ENCODE measurements at places on chromosomes 12 and 14.

DNA sequence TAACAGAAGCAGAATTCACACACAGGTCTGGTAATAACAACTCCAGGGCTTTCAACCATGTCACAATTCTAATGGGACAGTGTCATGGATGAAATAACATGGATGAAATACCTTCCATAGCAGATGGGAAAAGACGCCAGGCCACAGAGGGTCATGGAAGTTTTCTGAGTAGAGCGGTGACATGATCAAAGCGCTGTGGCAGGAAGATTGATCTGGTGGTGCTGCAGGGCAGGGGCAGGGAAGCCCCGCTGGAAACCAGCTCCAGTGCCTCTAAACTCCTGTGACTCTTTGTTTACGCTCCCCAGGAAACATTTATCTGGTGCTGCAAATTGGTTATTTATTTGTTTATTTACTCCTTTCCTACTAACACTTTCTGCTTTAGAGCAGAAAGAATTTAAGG is 108.3 kb upstream of the HMGA2 start:
- no peak for DNase-seq

- no peak for DNase-seq
These were observed 17.8 kb downstream of the ACSS3 start for GRCh38 chr12:81095501-81096232.

DNA sequence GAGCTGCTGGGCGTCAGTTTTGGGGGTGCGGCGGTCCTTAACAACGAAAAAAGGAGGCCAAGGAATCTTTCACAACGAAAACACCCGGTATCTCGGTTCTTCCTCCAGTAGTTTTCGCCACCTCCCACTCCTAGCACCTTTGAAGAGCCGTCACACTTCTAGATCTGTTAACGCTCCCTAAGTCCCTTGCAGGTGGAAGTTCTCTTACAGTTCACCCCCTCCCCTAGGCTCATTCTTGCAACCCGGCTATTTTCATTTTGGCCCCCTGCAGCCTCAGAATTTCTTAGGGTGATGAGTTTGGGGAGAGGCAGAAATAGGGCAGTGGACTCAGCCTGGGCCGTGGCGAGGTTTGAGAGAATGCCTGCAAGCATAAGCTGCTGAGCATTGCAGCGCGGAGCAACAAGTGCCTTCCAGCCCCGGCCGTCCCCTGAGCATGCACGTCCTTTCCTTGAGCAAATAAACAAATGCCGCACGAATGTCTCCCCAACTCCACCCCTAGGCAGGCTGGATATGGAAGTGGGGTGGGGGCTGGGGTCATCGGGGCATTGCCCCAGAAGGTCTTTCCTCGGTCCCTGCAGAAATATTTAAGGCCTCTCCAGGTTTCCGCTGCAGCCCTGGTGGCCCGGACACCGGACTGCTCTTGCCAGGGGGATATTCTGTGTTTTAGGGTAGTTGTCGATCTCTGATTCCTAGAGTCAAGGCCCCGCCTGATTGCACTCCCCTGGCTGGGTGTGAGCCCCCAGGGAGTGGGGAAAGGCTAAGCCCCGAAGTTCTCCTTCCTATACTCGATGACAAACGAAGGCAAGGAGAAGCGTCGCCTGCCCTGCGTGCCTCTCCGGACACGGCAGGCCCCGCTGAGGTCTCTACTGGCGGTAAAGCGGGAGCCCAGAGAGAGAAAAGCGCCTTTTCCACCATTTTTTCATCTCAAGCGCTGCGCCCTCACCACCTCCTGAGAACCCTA is 1.6 kb downstream of the RFX4 start:
- DNase-seq: no peak

DNA sequence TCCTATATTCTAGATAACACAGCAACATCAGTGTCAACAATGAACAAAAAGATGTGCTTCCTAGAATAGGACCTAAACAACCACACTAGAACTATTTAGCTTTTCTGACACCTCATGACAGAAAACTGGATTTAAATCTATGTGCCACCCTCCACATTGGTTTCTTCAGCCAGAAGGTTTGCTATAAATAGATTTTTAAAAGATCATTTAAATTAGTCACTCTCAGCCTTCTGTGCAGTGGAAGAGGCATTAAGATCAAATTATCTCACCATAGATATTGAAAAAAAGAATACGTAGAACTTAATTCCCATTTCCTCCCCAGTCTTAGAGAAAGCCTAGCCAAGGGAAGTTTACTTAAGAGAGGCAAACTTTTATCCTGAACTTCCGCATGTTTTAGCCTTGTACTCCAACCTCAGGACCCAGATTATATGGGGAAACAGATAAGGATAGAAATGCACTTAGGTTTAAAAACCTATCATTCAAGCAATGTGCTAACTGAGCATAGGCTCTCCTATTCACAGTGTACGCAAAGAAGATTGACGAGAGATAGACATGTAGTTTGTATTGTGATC is 59.6 kb downstream of the NELL2 start:
- DNase-seq: no peak

DNA sequence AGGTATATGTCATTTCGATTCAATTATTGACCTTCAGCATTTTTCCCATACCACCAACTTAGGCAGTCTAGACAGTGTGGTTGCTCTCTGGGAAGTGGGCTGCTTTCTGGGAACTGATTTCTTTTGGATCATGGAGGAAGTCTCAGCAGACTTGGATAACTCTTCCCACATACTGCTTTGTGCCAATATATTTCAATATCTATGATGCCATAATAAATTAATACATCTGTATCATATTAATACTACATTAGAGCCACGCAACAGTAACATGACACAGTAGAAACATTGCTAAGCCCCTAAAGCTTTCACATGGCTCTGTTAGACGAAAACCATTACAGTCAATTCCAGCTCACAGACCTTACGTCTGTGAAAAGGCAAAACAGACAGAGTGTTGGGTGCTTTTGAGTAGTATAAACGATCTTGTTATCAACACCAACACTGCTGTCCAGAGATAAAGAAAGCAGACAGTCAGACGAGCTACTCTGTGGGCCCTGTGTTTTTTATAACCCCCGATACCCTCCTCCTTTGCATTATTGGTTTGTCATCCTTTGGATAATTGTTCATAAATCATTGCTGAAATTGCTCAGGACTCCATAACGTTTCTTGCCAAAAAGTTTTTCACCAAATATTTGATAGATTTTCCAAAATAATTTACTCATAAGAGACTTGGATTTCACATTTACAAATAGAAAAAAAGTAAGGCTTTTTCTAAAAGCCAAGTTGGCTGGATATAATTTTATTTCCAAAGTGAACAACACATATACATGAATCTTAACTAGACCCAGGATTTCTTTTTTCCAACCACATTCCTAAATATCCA is 439.7 kb downstream of the ADAMTS20 start:
- DNase-seq: no peak

DNA sequence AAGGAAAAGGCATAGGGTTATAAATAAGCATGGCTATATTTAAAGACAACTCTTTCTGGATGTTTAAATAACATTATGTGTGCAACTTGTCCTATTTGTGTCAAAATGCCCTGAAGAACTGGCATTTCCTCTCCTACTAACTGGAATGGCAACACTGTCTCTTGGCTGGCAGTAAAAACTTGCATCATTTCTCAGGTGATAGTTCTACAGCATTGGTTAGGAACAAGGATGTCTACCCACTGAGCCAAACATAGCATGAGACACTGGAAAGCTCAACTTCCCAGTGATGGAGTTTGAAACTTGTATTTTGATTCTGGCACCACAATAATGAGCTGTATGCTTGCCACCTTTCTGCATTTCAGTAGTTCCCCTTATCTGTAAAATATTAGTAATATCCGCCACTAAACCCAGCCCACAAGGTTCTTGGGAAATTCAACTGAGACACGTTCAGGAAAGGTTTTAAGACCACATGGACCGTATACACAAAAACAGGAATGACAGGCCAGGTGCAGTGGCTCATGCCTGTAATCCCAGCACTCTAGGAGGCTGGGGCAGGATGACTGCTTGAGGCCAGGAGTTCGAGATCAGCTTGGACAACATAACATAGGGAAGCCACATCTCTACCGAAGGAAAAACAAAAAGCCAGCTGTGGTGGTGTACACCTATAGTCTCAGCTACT is 5.1 kb downstream of the SLC38A2 start:
- DNase-seq: no peak

DNA sequence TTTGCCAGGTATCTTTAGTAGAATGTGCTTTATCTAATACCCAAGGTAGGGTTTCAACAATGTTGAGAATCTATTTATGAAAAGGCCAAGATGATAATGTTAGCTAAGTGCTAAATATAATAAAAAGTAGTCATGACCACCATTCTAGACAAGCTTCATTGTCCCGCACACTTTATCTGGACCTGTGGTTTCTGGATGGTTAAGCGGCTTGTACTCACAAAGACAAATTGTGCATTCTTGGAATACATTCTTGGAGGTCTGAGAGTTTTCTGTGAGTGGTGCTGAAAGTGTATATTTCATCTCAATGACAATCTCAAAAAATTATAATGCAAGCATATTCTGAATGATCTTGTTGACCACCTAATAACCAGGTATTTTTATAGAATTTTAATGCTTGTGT is 646.9 kb downstream of the DIO2 start:
- no peak for DNase-seq

DNA sequence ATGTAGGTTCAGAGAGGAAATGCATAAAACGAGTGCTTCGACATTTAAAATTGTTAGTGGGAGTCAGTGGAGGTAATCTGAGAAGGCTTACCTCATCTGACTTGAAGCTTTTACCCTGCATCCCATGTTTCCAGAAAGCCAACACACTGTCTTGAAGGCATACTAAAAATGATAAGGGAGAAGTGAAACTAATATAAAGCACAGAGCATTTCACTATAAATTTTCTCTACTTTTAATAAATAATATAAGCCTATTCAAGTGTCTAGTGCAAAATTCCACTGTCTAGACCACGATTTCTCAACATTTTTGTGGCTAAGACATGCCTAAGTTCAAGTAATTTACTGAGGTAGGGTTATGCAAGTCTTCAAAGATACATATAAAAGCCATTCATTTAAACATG is 29.1 kb upstream of the CDKL1 start:
- no peak for DNase-seq

DNA sequence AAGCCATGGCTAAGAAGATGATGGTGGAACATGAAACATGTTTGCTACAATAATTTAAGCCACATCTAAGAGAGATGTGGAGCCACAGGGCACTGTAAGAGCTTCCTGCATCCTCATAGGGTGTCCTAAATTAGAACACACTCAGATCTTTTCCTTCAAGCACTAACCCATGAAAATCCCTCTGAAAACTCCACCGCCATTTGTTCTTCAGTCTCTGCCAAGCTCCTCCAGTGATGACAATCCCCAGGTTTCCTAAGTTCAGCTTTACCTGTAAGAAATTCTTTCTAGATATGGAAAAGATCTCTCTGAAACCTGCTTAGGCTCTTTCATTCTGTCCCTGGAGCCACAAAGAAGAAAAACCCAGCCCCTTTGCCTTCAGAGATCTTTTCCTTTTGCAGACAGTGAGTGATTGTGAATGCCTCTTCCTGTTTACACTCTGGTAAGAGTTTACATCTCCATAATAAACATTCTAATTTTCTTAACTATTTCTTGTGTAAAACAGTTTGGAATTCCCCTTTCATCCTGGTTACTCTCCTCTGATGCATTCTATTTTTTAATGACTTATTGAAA is 907.2 kb downstream of the VRK1 start:
- DNase-seq: no peak

DNA sequence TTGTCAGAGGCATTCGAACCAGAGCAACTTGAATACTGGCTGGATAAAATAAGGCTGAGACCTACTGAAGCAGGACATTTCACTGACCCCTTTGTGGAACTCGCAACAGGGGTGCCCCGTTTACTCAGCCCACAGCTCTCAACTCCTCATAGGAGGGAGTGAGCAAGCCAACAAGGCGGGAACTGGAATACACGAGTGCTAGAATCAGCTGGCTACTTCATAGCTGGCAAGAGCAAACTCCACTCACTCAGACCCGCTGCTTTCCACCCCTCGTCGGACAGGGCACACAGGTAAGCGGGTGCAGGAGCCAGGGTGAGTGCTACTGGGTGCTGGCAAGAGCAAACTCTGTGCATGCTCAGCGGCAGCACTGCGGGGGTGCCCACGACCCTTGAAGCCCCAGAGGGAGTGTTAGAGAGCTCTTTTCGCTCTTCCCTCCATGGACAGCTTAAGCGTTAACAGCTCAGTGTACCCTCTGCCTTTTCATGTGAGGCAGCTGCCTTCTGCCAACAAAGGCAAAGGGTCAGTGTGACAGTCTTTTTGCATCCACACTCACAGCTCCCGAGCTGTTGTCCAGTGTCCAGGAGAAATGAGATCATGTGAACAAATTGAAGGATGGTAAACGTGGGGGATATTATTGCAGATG is 15.7 kb downstream of the CAPZA3 start:
- DNase-seq: no peak

DNA sequence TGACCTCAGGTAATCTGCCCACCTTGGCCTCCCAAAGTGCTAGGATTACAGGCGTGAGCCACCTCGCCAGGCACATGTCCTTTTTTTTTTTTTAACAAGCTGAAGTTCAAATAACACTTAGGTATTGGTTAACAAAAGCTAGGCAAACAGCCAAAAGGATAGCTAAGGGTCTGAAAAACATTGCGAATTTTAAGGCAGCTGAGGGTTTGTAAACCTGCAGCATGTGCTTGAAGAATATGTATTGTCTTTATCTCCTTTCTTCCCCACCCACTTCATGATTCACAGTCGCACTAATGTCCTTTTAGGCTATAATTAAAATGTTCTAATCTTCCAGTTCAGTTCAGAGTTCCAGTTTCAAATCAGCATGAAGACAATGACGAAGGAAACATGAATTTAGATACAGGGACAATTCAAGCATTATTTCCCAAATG is 30.1 kb upstream of the CERS5 start:
- DNase-seq: no peak

GRCh38 chr14:105096206-105096875 is 31.1 kb upstream of the GPR132 start:
- DNase-seq: no peak

DNA sequence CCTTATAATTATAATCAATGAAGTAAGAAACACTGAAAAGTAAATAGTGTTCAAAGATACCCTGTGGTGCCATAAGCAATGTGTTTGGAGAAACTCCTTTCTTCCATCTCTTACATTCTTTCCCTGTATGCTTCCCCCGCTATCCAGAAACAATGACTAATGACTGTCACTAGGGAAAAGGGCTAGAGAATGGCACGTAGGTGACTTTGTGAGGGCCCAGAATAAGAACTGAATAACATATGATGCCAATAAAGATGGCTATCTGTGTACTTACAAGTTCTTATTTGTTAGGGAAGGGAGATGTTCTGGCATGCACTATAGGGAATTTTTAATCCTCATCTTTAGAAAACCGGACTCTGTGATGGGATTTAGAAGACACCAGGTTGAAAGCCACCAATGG is 4.7 kb upstream of the KRT7 start:
- no peak for DNase-seq

GRCh38 chr12:131000000-131000486 is 46.3 kb downstream of the ADGRD1 start:
- DNase-seq: no peak

DNA sequence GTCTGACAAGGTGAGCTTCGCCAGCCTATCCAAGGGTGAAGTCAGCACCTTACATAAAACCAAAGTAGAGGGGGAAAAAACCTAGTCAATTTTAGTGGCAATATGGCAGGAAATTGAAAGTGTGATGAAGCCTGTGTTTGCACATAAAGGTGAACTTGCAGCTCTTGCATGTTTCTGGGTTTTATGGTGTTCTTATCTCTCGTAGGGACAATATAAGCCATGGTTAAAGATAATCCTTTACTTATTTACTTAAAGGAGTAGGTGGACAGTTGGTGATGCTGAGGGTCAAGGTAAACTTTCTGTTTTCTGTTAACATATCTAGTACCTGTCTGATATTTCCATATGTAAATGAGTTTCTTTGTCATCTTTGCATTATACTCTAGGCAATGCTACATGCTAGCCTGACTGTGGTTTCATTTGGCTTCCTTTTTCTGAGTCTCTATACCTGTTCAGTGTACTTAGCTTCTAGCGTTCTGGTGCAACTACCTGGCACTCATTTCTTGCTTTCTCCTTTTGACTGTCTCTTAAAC is 32.8 kb downstream of the CCDC91 start:
- no peak for DNase-seq
